Activated CD4-positive, alpha-beta T cell treated with anti-CD3 and anti-CD28 coated beads for 48 hours (primary cell): ENCODE measurements at places on chromosomes 13 and 19.
A peak's percentile ranks its signal among the peaks of the same experiment; 100 is the strongest.

DNA sequence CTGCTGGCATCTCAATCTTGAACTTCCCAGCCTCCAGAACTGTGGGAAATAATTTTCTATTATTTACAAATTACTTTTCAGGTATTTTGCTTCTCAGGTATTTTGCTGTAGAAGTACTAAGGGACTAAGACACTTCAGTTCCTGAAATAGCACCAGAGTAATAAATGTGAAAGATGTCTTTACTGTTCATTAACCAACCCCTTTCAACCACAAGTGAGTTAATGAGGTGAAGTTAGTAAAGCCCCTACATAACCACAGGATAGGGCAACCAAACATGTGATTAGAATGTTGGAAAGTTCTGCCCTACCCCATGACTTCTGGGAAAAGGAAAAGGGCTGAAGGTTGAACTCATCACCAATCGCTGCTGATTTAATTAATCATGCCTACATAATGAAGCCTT lies 2.7 kb upstream of the ZNF345 start:
- DNase-seq, result no peak

DNA sequence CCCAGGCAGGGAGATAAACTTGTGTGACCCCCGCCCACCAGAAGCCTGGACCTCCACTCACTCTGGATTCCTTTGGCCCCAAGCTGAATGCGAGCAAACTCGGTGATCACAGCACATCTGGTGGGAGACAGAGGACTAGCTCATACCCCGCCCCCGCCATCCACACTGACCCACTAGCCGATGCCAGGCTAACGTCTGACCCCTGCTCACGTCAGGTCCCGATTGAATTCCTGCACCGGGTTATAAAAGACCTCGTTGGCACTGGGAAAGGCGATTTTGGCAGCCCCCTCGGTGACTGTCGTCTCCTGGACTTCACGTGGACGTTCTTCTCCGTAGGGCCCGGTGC lies 631 bp downstream of the TRMT1 start:
- DNase-seq, result peak; percentile 27

DNA sequence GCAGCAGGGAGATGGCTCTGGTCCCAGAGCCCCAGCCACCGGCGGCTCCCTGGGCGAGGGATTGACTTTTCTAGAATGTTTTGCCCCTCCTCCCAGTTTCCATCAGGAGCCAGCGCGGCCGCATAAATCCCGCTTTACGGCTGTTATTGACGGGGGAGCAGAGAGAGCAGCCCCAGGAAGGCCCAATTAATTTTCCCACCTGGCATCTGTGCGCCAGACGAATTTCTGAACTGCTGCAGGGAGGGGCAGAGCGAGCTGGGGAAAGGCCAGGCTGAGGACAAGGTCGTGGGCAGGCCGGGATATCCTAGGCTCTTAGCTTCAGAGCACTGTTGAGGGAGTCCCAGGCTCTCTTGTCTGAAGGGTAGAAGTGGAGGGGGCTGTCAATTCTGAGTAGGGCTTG lies 24.7 kb downstream of the ZNRF4 start:
- no peak for DNase-seq

DNA sequence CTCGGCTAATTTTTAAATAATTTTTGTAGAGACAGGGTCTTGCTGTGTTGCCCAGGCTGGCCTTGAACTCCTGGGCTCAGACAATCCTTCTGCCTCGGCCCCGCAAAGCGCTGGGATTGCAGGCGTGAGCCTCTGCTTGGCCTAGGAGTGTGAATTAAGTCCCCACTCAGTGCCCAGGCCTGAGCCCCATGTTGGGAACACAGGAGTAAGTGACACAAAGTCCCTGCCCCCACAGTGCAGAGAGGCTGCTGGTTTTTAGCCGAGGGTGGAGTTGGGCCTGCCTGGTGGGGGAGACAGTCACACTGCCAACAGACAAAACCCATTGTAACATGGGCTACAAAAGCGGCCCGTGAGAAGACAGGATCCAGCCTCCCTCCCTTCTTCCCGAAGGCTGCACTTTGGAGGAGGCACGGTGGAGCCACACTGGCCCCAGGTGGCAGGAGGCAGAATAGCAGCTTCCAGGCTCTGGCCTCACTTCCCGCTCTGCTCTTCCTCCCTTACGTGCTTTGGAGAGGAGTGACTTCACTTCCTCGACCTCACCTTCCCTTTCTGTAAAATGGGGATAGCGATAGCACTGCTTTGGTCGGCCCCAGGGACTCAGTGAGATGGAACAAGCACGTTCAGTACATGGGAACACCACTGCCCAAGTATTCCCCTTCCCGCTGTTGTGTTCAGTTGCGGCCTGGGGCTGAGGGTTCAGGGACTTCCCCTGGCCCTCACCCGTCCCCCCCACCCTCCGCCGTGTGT lies 15.2 kb upstream of the EHD2 start:
- DNase-seq, result peak; percentile 71

DNA sequence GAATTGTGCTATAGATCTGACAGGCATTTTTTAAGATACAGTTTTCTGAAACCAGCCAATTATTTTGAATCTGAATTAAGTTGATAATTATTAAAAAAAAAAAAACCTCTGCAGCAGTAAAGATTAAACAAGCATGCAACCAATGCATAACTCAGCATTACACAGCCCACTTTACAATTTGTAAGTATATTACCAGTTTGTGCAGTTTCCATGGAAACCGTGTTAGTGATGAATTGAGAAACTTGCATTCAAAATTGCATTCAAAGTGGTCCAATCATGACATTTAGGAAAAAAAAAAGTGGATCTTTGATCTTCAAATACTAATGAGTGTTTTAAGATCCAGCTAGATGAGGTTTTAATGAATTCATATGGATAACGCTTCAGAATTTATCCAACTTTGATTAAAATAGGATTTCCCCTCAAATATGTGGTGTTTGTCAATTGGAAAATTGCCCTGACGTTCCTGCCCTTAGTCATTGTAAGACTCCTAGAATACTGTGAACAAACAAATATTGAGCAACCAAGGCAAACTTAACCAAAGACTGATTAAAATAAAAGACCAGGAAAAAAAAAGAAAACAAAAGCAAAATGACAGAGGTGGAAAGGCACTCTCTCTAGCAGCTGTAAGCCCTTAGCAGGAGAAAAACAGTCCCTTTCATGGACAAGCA lies 314.8 kb upstream of the MAB21L1 start:
- DNase-seq, result no peak

GRCh38 chr19:21439201-21439751 lies 42.3 kb downstream of the ZNF493 start:
- DNase-seq, result no peak

GRCh38 chr13:20053016-20053415 lies 94.5 kb downstream of the ZMYM2 start:
- DNase-seq, result no peak

DNA sequence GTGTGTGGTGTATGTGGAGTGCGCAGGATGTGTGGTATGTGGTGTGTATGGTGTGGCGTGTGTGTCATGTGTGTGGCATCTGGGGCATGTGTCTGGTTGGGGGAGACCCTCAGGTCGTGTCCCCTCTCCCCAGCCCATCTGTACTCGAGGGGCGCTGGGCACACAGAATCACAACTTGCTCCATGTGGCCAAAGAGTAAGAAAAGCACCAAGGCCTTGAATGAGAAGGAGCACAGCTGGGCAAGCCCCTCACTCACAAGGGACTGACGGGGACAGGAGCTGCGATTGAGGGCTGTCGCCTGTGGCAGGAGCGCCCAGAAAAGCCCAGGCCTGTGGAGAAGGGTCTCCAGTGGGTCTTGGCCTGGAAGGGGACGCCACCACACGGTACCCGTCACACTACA lies 62.8 kb downstream of the PEPD start:
- no peak for DNase-seq

DNA sequence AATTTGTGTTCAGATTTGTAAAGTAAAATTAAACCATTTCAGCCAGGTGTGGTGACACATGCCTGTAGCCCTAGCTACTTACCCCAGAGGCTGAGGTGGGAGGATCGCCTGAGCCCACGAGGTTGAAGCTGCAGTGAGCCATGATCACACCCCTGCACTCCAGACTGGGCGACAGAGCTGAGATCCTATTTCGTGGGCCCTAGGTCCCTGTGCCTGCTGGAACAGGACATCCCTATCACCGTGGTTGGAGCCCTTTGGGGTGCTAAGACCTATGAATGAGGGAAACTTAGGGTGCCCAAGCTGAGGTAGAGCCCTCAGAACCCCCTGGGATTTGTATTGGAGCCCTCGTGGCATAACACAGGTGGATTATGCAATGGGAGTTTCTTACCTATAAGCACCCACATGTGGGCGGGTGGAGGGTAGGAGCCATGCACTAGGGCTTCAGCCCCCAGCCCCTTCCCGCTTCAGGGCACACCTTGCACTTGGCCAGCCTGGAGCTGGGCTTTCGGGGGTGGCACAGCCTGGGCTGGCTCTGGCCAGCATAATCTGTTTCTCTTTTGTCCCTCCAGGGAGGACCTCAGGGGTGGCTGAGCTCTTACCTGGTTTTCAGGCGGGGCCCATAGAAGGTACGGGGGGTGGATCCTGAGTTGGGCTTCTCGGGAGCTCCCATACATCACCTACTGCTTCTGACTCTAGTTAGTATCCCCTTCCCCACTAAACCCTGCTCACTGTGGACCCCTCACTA lies 7.2 kb upstream of the USF2 start:
- DNase-seq, result no peak

DNA sequence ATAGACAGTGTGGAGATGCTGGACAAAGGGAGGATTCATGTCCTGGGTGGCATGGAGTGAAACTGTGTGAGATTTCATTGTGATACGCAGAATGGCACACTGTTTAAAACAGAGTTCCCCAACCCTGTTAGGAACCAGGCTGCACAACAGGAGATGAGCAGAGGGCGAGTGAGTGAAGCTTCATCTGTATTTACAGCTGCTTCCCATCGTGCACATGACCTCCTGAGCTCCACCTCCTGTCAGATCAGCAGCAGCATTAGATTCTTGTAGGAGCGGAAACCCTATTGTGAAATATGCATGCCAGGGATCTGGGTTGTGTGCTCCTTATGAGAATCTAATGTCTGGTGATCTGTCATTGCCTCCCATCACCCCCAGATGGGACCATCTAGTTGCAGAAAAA lies 72.5 kb downstream of the RAP2A start:
- DNase-seq, result no peak

DNA sequence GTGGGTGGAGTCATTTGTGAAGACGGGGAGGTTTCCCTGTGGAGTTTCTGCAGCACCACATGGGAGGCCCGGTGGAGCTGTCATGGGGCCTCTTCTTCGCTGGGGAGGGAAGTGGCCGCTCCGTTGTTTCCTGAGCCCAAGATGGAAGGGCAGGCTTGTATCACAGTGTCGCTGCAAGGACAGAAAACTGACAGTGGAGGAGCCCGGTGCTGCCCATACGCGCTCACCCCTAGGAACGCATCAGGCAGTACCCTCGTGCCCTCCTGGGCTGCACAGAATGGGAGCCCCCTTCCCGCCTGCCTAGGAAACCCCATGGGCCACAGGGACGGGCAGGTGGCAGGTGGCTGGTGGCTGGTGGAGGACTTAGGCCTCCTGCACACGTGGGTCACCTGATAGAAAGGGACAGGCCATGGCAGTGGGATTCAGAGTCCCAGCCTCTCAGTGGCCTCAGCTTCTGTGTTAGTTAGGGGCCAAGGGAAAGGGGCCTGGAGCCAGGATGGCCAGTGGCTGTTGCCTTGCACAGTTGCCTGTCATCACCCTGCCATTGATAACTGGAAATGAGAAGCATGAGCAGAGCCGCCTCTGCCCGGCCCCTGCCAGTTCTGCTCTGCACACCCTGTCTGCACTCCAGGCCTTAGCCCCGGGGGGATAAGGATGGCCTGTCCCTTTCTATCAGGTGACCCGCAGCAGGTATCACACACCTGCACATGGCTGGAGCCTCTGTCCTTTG lies 7.6 kb downstream of the COL4A2 start:
- no peak for DNase-seq

DNA sequence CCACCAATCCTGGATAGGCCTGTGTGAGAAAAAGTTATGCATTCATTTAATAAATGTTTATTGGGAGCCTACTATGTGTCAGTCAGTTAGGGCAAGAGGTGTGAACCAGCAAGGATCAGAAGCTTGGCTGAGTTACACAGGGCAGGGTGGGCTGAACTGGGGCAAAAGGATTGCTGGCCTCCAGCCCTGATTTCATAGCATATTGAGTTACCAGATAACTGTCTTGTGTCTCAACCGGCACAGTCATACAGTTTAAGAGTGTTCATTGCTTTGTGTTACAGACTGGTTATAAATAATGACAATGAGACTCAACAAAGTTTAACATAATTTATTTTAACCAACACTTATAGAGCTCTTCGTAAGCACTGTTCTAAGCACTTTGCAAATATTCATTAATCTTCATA lies 253.8 kb downstream of the DLEU7 start:
- DNase-seq, result no peak

GRCh38 chr19:41555748-41556147 lies 20.2 kb upstream of the CEACAM21 start:
- no peak for DNase-seq

DNA sequence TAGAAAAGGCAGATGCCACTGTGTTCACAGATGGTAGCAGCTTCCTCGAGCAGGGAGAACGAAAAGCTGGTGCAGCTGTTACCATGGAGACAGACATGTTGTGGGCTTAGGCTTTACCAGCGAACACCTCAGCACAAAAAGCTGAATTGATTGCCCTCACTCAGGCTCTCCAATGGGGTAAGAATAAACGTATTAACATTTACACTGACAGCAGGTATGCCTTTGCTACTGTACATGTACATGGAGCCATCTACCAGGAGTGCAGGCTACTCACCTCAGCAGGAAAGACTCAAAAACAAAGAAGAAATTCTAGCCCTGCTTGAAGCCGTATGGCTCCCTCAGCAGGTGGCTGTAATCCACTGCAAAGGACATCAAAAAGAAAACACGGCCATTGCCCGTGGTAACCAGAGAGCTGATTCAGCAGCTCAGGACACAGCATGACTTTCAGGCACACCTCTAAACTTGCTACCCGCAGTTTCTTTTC lies 197.7 kb downstream of the ZNF737 start:
- DNase-seq, result no peak

GRCh38 chr19:30853036-30853435 lies 480.9 kb downstream of the ZNF536 start:
- no peak for DNase-seq

GRCh38 chr13:50384724-50385123 lies 369.5 kb downstream of the KCNRG start:
- no peak for DNase-seq

- DNase-seq, result no peak
Observed at GRCh38 chr13:114226088-114226487, 8.6 kb upstream of the CDC16 start.

DNA sequence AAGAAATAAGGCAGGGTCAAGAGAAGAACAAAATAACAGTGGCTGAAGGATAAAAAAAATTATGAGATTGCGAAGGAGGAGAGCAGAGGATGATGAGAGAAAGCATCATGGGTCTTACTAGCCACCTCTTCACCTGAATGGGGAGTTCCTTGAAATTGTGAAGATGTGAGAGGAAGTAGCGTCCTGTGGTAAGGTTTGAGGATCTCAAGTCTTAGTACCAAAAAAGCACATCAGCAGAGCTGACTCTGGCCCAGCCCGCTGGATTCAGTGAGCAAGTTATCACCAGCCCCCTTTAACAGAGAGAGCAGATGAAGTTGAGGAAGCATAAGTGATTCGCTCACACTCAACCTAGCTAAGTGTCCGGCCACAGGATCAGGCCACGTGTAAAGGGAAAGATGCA lies 61.8 kb downstream of the RXFP2 start:
- no peak for DNase-seq

- peak; percentile 33 for DNase-seq
Observed at GRCh38 chr13:32443111-32443510, 15.2 kb upstream of the N4BP2L1 start.

- no peak for DNase-seq
Observed at GRCh38 chr19:39867133-39867532, 21.0 kb upstream of the FBL start.
